Brain (organoid and tissue), 16 donors: ENCODE measurements at places on chromosomes 4 and X.

DNA sequence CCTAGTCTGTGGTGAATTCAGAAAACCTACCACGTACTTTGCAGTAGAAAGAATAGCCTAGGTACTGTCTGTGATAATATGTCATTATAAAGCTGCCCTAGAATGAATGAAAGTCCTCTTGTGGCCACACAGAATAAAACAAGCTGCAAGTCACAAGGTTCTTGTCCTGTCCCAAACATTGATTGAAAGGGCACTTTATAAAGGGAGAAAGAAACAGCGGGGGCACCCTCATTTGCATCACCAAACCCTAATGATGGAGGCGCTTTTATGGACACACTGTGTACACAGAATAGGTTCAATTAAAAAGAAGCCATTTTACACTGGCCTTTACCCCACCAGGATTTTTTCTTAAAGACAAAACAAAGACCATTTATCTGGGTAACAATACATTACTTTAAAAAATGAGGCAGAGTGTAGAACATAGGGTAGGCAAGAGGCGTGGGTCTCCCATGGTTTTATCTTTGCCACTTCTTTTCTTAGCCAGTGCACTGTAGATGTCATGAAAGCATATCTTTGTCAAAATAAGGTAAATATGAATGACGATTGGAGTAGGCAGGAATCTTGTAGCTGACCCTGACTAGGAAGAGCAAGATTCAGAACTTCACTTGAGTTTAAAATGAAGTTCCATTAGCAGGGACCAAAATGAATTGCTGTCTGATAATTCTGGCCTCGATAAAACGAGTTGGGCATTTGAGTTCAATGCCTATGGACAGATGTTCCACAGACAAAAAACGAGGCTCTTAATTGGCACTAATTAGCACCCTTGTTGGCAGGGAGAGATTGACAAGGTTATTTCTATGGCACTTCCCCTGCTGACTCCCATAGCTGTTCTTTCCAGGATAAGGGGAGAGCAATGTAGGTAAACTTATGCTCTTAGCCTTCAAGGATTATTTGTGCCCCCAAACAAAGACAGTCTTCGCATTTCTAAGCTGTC lies 365.1 kb downstream of the AFF2 start:
- peak; percentile 60 for DNase-seq

DNA sequence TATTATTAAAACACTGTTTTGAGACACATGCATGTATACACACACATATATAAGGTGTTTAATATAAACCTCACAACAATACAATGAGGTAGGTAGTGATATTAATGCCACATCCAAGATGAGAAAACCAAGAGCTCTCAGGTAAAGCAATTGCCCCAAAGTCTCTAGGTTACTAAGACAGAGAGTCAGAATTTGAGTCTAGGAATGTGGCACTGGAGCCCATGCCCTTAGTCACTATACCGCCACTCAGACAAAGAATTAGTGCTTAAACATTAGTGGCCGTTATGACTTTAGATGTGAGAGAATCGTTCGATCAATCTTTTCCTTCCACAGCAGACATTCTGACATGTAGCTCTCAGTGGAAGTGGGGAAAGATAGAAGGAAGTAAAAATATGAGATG lies 108.2 kb upstream of the ACSL4 start:
- no peak for DNase-seq

- DNase-seq, result no peak
Measured at GRCh38 chr4:10753336-10753735, 68.8 kb upstream of the CLNK start.

DNA sequence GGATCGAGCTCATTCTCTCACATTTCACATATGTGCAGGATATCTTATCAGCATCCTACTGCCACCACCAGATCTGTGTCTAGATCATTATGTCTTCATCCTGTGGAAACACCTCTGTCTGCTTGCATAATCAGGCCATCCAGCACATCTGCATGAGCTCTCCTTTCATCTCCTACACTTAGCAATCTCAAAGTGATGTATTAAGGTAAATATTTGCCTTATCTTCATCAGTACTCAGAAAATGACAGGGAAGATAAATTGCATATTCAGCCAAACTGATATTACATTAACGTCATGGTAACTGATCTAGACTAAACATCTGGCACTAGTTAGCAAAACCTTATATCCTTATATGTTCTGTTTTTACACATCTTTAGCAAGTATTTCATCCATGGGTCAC lies 207.3 kb upstream of the PABPC4L start:
- no peak for DNase-seq

DNA sequence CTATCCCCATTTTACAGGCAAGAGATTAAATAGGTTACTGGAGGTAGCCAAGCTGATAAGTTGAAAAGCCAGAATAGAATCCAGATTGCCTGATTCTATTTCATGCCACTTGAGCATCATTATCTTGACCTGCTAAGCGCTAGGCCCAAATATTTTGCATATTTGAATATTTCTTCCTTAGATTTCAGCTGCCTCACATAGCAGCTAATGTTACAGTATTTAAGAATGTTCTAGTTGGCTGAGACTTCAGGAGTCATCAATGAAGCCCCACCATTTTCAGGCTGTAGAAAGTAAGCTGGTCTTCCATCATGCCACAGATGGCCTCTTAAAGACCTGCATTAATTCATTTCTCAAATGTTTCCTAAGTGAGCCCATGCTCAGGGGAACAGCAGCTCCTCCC lies 121.4 kb downstream of the SHROOM3 start:
- DNase-seq, result no peak

DNA sequence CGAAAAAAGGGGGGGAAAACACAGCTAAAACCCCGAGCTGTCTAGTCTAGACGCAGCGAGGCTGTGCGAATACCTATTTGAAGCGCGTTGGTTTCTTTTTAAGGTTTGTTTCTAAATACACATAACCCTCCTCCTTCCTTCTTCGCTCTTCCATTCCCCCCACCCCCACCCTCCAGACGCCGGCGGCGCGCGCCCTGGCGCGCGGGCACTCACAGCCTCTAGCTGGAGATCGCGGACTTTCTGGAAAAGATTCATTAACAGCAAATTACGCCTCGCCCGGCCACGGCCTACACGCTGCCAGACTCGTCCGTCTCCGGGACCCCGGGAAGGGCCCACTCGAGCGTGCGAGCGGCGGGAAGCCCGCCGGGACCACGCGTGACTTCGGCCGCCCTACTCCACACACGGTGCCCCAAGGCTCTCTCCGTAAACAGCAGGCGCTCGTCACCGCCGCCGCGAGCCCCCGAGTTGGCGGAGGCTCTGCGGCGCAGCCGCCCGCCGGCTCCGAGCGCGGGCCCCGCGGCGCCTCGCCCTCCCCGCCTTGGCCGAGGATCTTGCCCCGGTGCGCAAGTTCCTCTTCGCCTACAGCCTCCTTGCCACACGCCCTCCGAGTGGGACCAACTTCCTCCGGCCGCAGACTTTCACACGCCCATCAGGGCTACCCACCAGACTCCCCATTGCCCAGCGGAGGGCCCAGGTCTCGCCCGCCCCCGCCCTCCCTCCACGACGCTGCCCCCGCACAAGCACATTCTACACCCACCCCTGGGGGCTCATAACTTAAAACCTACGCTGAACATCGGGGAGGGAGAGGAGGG lies 2.0 kb downstream of the BCOR start:
- DNase-seq, result peak; percentile 56
